ENCODE measurements at places on chromosomes 3 and 15.

DNA sequence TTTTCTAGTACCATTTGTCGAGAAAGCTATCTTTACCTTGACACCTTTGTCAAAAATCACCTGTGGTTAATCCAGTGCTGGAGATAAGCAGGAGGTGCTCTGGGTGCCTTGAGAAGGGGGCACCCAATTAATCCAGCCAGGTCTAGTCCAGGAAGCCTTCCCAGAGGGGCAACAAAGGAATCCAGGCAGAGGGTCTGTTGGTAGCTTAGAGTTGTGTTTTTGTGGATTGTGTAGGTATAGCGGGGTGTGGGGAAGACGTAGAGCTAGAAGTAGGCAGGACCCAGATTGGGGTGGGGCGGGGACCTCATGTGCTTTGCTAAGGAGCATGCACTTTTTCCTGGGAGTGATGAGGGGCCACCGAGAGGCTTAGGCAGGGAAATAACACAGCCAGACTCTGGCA is 6.0 kb upstream of the PIGZ start:
- no peak for DNase-seq

GRCh38 chr3:169999433-169999832 is 32.8 kb downstream of the SEC62 start:
- no peak for DNase-seq

- DNase-seq, result no peak
Observed at GRCh38 chr3:141058996-141059395, 7.8 kb downstream of the SPSB4 start.

DNA sequence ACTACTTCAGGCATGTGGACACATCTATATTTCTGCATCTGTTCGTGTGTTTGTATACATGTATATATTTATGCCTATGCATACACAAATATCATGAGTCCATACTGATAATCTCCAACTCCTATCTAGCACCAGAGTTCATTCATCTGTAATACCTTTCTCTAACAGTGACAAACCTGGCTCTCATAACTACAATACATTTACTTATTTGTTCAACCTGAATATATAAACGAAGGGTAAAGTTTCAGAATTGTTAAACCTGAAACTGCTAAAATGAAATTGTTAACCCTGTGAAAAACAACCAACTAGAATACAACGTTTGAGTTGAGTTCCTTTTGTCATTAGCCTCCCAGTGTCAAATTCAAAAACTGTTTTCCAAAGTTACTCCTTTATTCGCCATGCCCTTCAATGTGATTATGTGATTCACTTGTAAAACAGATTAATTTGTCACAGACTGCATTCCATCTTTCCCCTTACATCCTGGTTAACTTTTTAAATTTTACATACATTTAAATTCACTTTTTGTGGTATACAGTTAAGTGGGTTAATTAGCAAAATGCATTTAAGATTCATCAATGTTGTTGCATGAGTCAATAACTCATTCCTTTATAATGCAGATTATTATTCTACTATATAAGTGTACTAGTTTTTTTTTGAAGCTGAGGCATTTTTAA is 58.5 kb downstream of the PIK3R4 start:
- DNase-seq, result no peak

- no peak for DNase-seq
Observed at GRCh38 chr15:94793641-94794040, 562.3 kb downstream of the MCTP2 start.

- no peak for DNase-seq
Observed at GRCh38 chr3:18533039-18533438, 107.9 kb upstream of the SATB1 start.

- no peak for DNase-seq
Observed at GRCh38 chr3:174854987-174855386, 4.1 kb upstream of the NAALADL2 start.

- DNase-seq, result no peak
Observed at GRCh38 chr3:182052332-182052731, 340.6 kb downstream of the SOX2 start.

- DNase-seq, result no peak
Observed at GRCh38 chr3:60553144-60553543, 698.1 kb downstream of the FHIT start.

DNA sequence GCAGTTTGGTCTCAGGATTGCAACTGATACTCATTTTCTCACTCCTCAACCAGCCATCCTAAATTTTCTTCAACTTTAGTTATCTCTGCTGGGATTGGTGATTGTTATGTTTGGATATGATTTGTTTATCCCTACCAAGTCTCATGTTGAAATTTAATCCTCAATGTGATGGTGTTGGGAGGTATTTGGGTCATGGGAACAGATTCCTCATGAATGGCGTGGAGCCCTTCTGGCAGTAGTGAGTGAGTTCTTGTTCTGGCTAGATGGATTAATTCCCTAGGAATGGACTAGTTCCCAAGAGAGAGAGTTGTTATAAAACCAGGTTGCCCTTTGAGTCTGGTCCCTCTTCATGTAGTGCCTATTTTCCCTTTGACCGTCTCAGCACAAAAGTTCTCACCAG is 399.9 kb downstream of the SQOR start:
- DNase-seq, result no peak

DNA sequence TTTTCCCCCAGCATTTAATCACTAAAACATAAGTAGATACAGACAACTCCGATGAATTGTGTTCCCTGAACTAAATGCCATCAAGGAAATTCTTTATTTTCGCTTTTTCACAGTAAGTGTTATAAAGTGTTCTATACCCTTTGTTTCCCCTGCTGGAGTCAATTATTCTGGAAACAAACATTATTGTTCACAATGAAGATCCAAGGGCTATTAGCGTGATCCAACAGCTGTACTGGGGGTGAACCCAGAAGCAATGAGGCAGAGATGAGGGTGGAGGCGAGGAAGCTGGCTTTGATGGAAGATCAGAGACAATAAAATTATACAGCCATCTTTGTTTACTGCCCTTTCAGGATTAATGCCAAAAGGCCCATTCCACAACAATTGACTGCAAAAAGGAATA is 250.3 kb upstream of the IGF1R start:
- DNase-seq, result no peak

DNA sequence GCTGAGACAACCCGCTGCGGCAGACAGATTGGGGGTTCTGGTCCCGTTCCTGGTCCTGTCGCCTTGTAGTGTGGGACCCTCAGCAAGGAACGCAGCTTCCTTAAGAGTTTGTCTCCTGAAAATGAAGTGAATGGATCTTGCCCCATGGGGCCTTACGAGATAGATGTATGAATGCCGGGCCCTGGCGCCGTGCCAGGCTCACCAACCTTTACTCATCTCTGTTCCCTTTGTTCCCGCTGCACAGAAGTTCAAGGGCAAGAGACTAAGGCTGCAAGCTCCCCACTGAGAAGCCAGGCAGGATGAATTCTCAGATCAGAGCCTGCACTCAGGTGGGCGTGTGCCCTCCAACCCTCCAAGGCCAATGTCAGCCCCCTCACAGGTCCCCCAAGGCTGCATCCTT is 162.7 kb upstream of the IQSEC1 start:
- no peak for DNase-seq

DNA sequence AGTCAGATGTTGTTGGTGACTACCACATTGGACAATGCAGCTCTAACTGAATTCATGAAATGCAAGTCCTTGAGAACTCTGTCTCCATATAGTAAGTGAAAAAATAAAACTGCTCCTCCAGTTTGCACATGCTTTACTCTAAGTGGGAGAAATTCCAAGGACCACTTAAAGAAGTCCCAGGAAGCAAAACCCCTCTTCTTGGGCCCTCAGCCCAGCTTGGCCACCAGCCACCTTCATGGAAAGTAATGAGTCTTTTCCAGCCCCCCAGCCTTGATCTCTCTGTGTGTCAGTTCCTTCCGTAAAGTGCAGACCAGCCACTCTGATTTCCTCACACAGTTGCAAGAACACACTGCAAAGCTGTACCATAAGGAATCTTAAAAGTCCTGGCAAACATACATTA is 34.5 kb downstream of the DAPK2 start:
- DNase-seq, result no peak

GRCh38 chr15:68789091-68789490 is 31.6 kb downstream of the ANP32A start:
- no peak for DNase-seq

DNA sequence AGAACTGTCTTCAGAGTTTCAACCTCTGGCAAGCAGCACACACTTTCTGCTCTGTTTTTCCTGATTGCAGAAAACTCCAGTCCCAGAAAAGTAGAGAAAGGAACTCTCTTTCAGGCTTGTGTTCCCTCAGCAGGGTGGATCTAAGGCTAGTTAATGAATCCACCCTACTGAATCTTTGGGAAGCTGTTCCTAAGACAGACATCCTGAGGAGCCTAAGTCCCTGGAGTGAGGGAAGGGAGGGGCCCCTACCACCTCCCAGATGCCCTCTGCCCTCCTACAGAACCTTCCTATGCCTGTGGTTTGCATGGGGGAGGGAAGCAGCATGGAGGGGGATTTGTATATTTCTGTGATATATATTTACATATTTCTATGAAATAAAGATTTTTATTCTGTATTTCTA is 124.4 kb downstream of the ANO10 start:
- no peak for DNase-seq

GRCh38 chr15:74337607-74338211 is 29.7 kb downstream of the CYP11A1 start:
- DNase-seq, result no peak

- no peak for DNase-seq
Observed at GRCh38 chr15:34729886-34730285, 24.9 kb downstream of the GJD2 start.

- no peak for DNase-seq
Observed at GRCh38 chr15:88401996-88402656, 65.1 kb downstream of the MRPL46 start.

DNA sequence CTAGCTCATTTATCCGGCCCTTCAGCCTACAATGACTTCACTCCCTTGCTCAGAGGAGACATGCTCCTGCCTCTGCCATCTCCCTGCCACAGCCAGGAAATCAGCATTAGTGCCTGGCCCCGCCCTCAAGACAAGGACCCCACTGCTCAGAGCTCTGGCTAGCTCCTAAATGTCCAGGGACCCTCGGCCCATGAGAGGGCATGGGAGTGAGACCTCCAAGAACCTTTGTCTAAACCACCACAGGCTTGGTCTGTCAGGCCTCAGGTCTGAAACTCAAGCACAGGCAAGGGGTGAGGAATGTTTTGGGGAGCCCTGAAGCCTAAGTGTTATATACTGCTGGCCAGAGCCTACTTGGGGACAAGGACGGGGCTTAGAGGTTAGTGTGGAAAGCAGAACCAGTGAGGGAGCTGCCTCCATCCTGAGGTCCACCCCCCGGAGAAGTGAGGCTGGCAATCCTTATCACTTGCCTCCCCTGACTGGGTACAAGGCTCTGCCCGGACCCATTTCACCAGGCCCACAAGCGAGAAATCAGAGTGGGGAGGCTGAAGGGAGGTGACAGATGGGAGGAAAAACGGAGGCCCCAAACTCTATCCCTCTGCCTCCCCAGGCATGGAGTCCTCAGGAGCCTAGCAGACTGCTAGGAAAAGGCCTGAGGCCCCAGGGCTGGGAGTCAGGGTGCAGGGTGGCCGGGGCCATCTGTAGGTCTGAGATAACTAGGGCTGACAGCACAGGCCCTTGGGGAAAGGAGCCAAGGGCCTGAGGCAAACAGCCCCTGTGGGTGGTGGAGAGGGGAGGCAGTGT is 18.8 kb downstream of the SHF start:
- no peak for DNase-seq

GRCh38 chr3:46221391-46221790 is 13.3 kb upstream of the CCR1 start:
- no peak for DNase-seq

- no peak for DNase-seq
Observed at GRCh38 chr3:139916271-139916670, 18.7 kb upstream of the CLSTN2 start.

GRCh38 chr3:102125197-102125993 is 276.1 kb downstream of the NFKBIZ start:
- DNase-seq, result no peak

DNA sequence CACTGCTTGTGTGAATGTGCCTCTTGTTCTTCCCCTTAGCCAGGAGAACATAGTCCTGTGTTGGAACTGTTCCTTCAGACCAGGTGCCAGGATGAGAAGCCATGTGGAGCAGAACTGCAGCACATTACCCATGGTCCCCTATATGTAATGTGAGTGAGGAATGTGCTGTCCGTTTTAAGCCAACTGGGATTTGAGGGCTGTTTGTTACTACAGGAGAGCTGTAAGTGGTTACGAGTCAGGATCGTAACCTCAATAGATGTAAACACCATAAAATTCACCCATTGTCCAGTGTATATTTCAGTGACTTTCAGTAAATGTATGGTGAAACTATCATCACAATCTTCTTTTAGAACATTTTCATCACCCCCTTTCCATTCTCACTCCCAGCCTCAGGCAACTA is 10.1 kb upstream of the SCAP start:
- DNase-seq, result no peak

GRCh38 chr3:54146506-54147239 is 24.3 kb downstream of the CACNA2D3 start:
- no peak for DNase-seq

- no peak for DNase-seq
Observed at GRCh38 chr3:184894051-184894450, 82.1 kb downstream of the VPS8 start.

DNA sequence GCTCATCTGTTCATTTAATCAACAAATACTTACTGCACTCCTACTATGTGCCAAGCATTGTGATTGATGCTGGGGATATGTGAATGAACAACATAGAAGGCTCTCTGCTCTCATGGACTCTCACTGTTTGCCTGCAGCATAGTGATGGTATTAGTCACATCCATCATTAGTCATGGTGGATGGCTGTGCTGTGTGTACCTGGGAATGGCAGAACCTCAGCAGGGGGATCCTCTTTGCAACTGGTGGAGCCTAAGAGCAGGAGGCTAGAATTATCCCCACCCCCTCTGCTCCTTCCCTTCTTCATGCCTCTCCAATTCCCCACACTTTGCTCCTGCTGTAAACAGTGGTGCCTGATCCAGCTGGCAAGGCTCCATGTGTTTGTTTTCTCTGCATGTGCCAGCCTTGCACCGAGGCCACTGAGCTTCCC is 20.5 kb downstream of the BOC start:
- no peak for DNase-seq

- no peak for DNase-seq
Observed at GRCh38 chr3:133379926-133380325, 19.9 kb upstream of the BFSP2 start.

- no peak for DNase-seq
Observed at GRCh38 chr3:185279587-185280138, 25.8 kb upstream of the EHHADH start.

DNA sequence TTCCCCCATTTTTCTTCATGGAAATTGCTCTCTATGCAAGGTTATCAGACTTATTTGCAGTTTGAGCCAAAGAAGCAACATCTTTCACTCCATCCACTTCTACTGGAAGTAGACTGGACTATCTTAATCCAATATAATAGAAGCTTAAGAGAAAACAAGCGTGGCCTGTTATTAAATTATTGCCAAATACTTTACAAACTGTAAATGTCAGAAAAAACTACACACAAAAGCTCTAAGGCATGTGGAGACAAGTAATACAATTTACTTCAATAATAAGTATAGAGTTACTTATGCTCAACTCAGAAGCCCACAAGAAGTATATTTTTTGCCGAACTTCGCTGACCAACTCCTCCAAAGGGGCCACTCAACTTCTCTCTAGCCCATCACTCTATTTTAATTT is 120.3 kb downstream of the BDH1 start:
- no peak for DNase-seq

GRCh38 chr3:11724615-11725339 is 81.1 kb upstream of the VGLL4 start:
- no peak for DNase-seq

GRCh38 chr15:66721501-66721937 is 19.5 kb downstream of the SMAD6 start:
- DNase-seq, result no peak

Measured in stimulated activated CD8-positive, alpha-beta memory T cell treated with anti-CD3 and anti-CD28 coated beads, Interleukin-7, amount 100 ng/mL, for 1 hour (primary cell).